Osteoblast (primary cell): ENCODE measurements at places on chromosomes 12 and 14.
A peak's percentile ranks its signal among the peaks of the same experiment; 100 is the strongest.

- DNase-seq: no peak
These were observed 19.7 kb upstream of the NUDT4 start for GRCh38 chr12:93358058-93358457.

DNA sequence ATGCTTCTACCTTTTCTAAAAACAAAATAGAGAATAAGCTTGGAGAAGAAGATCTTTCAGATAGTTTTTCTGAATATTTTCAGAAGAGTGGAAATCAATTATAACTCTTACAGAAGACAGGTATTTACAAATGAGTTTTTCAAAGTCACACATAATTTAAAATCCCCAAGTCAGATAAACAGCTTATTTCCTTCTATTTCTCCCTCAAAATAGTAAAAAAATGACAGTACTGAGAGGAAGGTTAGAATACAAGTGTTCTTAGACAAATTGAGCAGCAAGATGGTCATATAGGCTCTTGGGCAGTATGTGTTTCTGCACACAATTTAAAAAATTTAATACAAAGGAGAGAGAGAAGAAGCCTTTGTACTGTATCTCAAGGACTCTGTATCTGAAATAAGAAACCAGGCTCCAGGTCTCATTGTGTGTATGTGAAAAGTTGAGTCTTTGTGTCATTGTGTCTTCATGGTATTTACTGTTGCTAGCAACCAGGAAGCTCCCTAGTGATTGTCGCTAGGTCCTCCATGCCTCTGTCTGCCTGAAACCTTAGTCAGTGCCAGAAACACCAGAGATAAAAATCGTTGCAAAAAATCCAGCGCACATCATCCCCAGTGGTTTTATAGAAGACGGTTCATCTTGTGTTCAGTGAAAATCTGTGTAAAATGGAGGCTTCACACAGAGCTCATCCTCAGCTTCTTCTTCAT, 12.9 kb upstream of the TUBA1A start:
- DNase-seq: no peak

- no peak for DNase-seq
These were observed 81.1 kb downstream of the EML1 start for GRCh38 chr14:99874306-99874705.

DNA sequence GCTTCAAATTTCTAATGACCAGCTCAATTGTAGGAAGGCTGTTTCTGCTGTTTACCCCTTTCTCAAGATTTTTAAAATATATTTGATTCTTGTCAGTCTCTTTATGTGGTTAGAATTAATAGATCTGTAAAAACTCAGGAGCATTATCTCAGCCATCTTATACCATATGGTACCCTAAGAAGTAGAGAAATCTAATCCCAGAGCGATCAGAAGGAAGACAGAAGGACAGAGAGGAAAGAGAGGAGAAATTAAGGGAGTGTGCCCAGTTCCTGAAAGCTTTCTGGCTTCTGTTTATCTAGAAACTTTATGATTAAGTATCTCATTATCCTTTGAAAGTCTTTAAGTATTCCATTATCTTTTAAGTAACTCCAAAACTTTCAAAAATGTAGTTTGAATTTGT, 152.1 kb upstream of the NAV3 start:
- DNase-seq: no peak

- no peak for DNase-seq
These were observed 274.2 kb downstream of the TTC6 start for GRCh38 chr14:37869633-37870032.

- no peak for DNase-seq
These were observed 40.6 kb downstream of the LTBP2 start for GRCh38 chr14:74571441-74571841.

DNA sequence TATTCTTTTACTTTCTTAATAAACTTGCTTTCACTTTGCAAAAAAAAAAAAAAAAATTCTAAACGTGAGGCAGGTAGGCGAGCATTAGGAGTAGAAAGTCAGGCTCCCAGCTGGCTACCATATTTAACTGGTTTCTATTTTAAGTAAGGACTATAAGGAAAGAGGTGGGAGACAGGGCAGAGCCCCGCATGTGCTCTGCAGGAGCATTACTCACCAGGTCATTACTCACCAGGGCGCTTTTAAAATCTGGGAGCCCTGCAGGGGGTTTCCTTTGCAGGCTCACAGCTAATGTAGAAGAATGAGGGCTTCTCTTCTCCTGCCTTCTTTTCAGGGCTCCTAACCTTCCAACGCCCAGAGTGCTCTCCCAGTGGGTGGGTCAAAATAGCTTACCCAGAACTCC, 14.0 kb upstream of the DPF3 start:
- no peak for DNase-seq

- no peak for DNase-seq
These were observed 78.7 kb downstream of the ALX1 start for GRCh38 chr12:85358715-85359114.

DNA sequence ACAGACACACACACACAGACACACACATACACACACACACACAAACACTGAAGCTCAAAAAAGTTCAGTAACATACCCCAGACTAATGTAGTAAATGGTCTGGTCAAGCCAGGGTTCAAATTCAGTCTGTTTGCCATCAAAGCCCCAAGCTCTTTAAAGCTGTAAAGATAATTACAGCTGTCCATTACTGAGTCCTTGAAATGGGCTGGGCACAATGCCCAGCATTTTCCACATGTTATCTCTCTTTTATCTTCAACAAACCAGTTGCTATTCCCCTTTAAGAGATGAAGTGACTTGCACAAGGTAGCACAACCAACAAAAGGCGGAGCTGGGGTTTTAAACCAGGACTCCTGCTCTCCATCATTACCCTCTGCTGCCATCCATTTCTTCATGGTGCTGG, 7.6 kb upstream of the UNC119B start:
- DNase-seq: no peak

- peak; percentile 77 for DNase-seq
These were observed 9.0 kb downstream of the DMAC2L start for GRCh38 chr14:50321009-50321660.

DNA sequence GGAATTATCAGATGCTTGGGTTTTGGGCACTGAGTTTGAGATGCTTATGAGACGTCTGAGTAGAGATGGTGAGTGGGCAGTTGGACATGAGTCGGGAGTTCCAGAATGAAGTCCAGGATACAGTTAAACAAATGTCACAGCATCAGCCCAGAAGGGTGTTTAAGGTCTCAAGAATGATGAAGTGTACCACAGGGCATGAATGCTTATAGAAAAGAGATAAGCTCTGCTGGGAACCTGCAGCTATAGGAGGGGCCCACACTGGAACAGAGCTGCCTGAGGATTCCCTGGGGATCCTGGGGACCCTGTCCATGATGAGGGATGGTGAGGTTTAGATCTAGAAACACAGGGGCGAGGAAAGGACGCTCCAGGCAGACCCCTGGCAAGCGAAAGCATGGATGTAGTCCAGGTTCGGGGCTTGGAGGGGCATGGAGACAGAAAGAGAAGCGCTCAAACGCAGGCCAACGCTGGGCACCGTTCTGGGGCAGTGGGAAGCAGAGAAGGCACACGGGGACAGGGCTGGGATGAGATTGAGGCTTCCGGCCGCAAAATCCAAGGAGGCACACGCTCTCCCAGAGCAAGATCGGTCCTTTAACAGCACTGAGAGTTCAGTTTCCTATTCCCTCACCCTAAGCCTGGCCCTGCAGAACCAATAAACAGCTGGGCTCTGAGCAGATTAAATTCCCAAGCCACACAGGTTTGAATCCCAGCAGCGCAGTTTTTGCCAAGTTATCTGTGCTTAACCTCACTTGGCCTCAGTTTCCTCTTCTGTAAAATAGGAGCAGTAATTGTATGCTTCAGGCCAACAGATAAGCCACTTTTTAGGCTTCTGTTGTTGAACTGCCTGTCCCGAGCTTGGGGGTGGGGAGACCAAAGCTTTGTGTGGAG, 52.9 kb downstream of the EID3 start:
- no peak for DNase-seq

GRCh38 chr12:42916143-42916542, 326.6 kb upstream of the PRICKLE1 start:
- no peak for DNase-seq

DNA sequence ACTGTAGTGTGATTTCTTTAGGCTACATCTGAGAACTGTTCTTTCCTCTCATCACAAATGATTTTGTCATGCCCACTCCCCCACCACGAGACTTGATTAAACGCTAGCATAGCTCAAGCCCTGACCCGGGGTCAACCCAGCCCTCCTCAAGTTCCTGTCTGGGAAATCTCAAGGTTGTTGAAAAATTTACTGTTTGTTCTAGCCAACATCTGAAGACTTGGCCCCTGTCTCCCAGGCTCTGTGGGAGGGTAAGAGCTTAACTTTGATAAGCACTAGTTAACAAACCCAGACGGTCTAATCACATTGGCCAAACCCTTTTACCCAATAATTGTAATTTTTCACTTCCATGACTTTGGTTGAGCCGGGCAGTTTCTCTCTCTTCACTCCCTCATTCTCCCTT, 86.2 kb upstream of the AMIGO2 start:
- DNase-seq: no peak

DNA sequence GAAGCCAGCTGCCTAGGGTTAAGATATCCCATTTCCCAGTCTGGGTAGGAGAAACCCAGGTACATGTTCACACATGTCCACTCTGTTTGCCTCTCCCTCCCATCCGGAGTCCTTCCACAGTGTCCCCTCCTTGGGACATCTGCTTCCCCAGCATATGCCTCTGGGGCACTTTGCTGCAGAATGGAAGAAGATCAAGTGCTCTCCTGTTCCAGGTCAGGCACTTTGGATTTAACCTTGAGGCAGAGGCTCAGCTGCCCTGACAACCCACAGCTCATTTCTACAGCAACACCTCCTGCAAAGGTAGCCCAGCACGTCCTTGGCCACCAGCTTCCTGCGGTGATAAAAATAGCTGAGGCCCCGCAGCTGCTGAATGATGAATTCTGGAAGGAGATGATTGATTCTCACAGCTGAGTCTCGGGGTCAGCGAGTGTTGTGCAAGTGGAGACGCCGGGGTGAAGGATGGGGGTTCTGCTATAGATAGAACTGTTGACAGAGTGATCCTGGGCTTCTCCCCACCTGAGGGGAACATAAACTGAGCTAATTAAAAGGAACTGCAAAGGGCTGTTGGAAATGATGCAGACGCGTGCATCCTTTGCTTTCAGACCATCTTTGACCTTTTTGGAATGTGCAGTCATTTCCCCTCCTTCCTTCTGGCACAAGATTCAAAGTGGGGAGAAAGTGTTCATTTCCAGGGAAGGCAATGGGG, 145.0 kb downstream of the SLC38A6 start:
- DNase-seq: no peak

DNA sequence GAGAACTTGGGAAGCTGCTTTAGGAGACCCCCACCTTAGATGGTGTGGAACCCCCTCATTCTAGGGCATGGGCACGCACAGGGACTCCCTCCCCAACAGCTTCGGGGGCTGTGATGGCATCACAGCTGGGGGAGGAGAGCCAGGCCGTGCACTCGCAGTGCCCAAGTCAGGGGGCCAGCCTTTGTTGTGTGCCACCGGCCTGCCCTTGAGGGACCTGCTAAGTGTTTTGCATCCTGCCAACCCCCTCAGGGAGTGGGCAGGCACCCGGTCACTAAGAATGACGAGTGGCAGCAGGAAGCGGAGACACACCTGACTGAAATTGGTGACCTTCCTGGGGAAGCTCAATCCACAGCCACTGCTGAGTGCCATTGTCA, 334.9 kb upstream of the SFSWAP start:
- DNase-seq: peak; percentile 50
